Activated CD8-positive, alpha-beta memory T cell treated with anti-CD3 and anti-CD28 coated beads for 24 hours (primary cell): ENCODE measurements at places on chromosomes 6 and 20.
A peak's percentile ranks its signal among the peaks of the same experiment; 100 is the strongest.

DNA sequence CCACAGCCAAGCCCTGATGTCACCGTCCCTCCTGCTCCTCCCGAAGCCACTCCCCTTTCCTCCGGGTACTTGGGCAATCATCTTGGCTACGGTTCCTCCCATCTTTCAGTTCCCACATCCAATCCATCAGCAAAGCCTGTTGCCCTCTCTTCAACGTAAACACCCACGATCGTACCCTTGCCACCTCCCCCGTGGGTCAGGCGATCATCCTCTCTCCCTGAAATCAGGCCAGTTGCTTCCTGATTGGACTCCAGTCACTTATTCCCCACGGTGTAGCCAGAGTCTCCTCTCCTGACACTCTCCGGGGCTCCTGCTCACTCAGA is 44.5 kb downstream of the SULF2 start:
- no peak for DNase-seq

DNA sequence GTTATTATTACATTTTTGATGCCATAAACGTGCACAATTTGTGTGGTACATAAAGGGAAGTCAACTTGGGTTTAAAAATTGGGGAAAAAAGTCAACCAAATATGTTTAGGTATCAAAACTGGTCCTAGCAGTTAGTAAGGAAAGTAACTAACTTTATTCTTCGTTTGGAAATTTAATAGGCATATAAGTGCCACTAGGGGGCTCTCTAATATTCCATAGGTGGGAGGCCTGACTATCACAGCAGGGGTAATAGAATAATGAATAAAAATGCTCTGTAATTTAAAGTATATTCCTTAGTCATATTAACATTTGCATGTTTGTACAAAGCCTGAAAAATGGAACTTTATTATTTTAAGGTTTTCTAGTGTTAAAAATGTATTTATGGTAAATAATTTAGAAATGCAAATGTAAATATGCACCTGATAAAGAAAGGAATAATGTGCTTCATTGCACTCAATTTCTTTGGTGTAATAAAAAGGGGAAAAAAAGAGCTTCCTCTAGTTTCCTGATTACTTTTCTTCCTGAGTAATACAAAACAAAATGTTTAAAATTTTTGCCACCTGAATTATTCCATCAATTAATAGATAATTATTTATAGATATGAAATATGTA is 125.7 kb upstream of the HDAC2 start:
- DNase-seq: no peak

DNA sequence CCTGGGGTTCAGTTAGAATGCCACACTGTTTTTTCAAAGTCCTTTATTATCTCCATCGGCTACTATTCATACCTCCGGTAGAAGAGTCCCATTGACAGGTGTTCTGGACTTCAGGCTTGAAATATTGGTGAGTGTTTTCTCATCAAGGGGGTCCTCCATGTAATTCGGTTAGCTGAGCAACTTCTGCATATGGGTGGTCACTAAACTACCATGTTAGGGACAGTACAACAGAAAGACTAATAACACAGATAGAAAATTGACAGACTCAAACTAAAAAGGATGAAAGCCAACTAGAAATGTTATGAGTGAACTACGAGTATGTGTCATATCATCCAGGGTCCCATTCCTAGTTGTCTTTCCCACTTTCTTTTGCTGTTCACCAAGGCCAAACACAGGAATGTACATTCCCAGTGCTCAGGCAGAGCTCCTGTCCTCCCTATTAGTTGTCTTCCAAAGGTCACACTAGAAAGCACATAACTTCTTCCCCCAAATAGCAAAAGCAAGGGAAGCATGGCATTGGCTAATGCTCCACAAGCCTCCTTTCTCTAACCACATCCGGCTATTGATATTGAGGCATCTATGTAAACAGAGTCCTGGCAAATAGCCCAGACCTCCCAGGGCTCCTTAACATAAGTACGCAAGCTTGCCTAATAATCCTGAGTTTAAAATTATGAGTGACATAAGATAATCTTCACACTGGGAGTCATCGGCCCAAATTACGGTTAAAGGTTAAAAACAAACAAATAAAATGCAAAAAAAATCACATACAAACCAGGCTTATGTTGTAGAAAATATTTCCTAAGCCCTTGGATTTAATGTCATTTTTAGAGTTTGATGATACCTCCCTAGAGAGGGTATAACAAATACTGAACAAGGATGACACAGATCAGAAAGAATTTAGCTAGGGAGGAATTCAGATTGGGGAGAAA is 13.2 kb downstream of the CCN2 start:
- DNase-seq: no peak

DNA sequence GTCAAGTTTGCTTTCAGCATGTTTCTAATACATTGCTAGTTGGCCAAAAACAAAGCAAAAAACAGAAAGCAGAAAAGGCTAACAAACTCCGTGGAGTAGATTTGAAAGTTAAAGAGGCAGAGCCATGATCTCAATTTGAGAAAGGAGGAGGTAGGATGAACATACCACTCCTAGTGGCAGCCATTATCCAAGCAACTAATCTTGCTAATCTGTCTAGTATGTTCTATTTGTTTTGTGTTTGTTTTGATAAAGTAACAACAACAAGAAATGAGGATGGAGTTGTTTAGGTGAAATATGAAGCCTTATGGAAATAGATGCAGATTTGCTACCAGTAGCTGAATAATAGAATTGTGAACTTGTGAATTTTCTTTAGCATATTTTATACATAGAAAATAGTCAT is 295.5 kb upstream of the PRDM1 start:
- DNase-seq: no peak

DNA sequence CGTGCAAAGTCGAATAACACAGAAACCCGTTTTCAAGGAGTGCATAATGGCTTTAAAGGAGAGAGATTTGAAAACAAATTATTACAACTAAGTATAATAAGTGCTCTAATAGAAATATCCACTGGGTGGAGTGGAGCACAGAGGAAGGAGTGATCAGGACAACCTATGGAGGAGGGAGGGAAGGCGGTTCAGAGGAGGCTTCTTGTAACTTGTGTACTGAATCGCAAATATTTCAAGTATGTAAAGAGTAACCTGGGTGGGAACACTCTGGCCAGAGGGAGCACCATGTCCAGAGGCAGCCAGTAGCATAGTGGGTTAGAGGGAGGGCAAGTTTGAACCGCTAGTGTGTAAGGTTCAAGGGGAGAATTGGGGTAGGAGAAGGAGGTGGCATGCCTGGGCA is 21.6 kb upstream of the TNFAIP3 start:
- DNase-seq: no peak

DNA sequence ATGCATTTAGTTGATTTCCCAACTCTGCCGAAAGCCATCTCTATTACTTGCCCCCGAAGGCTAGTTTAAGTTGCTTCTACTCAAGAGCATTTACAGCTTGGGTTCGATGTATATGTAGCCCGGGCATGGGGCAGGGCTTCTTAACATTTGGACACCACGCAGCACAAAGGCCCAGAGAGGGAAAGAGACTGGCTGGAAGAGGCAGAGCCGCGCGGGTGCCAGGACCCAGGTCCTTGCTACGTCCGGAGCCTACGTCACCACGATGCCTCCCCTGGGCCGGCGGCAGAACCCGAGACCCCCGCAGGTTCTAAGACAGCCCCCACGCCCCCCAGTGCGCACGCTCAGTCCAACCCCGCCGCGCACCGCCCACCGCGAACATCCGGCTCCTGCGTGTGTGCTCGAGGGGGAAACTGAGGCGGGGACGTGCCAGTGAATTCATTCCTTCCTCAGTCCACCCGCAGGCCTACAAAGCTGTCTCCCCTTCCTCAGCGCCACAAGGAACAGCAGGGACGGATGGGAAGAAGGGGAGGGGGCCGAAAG is 367 bp upstream of the PCIF1 start:
- no peak for DNase-seq

- no peak for DNase-seq
Observed at GRCh38 chr6:43221046-43221972, 8.0 kb downstream of the DNPH1 start.

DNA sequence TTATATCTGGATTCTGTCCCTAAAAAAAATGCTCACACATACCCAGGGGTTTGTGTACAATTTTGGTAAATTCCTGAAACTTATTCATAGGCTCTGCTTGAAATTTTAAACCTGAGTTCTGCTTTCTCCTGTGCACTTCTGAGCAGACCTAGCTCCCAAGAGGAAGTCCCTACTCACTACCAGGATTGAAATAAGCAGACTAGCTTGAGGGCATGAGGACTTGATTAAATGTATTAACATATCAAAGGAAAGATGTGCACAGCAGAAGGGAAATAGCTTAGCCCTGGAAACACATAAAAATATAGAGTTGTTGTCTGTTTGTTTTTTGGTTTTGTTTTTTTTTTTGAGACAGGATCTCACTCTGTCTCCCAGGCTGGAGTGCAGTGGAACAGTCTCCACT is 151.8 kb upstream of the PLCB4 start:
- DNase-seq: no peak

GRCh38 chr6:116883005-116883404 is 6.0 kb downstream of the RFX6 start:
- no peak for DNase-seq

DNA sequence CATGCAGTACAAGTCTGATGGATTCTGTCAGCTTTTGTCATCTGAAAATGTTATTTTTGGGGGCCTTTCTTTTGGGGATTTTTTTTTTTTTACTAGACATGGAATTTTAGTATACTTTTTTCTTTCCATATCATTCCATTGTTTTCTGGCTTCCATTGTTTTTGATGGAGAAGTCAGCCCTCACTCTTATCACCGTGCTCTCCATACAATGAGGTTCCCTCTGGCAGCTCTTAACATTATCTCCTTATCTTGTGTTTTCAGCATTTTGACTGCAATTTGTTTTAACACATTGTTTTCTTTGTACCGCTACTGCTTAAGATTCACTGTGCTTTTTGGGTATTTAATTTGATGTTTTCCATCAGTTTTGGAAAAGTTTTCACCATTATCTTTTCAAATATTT is 191.5 kb upstream of the AGPAT4 start:
- no peak for DNase-seq

DNA sequence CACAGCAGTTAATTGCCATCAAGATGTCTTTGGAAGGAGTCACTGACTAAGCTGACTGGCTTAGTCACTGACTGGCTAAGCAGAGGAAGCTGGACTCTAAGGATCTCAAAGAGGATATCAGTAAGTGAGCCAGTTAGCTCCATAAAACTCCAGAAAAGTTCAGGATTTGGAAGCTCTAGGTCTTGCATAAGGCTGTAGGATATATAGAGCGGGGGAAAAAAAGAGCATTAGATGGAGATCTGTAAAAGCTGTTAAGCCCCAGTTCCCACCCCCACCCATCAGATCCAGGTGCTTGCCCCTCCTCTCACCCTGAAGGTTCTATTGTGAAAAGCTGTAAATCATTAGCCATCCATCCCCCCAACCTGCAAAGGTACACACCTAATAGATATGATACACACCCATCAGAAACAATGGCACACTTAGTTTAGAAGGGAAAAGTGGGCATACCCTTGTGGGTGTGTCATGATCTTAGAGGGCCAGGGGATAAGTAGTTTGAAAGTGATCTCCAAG is 32.2 kb downstream of the CARMIL1 start:
- no peak for DNase-seq

DNA sequence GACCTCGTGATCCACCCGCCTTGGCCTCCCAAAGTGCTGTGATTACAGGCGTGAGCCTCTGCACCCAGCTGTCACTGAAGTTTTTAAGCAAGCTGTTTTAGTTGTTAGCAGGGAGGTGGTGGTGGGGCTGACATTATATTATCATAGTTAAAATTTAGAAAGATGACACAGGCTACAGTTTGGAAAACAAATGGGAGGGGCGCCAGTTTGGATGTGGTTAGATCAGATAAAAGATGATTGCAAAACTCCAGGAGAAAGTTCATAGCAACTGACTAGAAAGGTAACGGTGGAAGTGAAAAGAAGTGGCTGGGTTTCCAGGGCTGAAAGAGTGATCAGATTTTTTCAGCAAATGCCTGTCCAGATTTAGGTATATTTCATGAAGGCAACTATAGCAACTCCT is 311.9 kb upstream of the CITED2 start:
- no peak for DNase-seq

DNA sequence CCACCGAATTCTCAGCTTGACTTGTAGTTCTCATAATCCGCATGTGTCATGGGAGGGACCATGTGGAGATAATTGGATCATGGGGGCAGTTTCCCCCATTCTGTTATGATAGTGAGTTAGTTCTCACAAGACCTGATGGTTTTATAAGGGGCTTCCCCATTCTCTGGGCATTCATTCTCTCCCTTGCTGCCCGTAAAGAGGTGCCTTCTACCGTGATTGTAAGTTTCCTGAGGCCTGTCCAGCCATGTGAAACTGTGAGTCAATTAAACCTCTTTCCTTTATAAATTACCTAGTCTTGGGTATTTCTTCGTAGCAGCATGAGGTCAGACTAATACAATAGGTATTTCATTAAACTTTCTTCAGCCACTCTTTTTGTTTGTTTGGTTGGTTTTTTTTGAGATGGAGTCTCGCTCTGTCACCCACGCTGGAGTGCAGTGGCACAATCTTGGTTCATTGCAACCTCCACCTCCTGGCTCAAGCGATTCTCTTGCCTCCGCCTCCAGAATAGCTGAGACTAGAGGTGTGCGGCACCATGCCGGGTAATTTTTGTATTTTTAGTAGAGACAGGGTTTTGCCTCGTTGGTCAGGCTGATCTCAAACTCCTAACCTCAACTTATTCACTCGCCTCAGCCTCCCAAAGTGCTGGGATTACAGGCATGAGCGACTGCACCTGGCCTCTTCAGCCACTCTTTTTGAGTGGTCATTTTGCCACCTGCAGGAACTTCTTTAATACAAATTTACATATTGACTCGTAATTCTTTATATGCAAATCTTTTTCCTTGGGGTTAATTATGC is 36.3 kb downstream of the GSTA2 start:
- DNase-seq: no peak

DNA sequence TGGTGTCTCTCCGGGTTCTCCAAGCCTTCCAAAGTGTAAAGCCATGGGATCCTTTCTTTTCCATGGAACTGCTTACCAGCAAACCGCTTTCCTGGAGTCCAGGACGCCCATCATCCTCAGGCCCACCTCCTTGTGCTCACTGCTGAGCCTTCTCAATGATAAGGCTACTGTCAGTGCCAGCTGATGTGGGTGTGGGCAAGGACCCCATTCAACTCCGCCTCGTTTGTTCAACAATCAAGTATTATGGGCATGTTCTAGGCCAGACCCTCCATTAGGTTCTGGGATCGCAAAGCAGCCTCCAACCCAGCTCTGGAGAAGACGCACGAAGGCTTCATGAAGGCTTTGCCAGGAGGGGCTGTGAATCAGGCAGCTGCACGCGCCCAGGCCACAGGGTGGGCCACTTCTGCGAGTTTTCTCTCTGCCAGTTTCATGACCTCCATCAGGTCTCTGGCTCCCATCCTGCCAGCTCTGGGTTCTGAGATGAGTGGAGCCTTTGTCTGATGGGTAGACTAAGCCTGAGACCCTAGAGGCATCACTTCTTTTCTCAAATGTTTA is 177.1 kb downstream of the MRPL14 start:
- DNase-seq: peak; percentile 28

DNA sequence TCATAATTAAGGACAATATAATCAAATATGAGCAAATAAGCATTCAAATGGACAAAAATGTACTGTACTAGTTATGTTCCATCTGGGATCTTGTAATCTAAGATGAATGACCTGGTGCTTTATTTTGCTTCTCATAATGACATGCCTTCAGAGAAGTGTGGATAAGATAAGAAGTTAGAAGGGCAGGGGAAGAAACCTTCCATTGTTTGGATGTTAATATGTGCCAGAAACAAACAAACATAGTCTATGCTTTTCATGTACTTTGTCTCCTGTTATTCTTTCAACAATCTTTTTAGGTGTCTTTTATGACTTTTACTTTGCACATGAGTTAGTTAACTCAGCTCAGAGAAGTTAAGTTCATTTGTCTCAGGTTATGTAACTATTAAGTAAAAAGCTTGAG is 511.5 kb upstream of the SOX4 start:
- no peak for DNase-seq

- DNase-seq: no peak
Observed at GRCh38 chr20:6576726-6577125, 190.8 kb upstream of the BMP2 start.
